ENCODE measurements at places on chromosomes 11 and 22.

DNA sequence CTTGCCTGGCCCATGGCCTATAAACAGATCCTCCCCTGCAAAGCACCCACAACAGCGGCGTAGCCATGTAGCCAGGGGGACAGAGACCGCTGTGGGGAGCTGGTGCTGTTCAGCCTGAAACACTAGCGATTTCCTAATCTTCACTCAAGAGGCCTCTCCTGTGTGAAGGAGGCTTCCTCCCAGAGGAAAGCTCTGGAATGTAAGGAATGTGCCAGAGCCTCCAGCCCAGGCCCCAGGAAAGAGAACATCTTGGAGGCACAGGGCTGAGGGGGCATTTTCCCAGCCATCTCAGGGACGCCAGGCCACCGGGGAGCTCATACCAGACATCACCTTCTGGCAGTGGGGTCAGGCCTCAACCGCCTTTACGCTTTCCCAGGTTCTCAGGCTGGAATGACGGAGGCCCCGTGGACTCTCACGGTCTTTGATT lies 24.0 kb downstream of the MIAT start:
- no peak for DNase-seq

DNA sequence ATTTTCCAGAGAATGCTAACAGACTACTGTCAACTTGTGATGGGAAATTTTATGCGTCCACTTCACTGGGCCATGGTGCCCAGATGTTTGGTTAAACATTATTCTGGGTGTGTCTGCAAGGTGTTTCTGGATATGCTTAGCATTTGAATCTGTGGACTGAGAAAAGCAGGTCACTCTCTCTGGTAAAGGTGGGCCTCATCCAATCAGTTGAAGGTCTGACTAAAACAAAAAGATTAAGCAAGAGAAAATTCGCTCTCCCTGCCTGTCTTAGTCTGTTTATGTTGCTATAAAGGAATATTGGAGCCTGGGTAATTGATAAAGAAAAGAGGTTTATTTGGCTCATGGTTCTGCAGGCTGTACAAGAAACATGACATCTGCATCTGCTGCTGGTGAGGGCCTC lies 32.1 kb upstream of the CD81 start:
- no peak for DNase-seq

DNA sequence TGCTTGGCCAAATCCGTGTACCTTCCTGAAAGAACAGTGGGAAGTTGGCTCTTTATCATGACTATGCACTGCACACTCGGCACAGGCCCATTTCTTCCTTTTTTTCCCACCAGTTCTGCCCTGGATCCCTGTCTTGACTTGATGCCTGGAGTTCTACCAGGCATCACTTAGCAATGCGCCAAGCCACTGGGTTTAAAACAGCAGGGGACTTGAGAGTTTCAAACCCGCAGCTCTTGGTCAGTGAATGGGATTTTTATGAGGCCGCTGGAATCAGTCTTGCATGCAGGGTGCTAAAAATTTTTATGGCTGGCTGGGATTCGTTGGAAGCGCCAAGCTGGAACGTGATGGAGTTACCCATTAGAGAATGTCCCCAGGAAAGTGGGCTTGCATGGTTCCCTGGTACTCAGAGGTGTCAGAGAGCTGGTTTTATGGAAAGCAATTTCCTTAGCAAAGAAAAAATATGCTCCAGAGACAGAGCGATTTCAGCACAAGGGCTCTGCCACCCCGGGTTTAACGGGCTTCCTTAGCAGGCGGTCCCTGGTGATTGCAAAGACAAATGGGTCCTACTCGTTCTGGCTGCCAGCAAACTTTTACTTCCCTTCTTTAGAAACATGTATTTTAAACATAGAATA lies 432.9 kb downstream of the TENM4 start:
- no peak for DNase-seq

DNA sequence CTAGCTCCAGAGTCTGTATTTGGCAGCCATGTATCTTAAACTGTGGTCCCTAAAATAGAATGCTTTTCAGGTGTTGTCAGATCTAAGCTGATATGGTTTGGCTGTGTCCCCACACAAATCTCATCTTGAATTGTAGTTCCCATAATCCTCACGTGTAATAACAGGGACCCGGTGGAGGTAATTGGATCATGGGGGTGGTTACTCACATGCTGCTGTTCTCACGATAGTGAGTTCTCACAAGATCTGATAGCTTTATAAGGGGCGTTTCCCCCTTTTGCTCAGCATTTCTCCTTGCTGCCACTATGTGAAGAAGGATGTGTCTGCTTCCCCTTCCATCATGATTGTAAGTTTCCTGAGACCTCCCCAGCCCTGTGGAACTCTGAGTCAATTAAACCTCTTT lies 199.9 kb upstream of the ISX start:
- no peak for DNase-seq

- DNase-seq, result no peak
Observed at GRCh38 chr11:39817241-39817640, 1642.2 kb downstream of the LRRC4C start.

- DNase-seq, result no peak
Observed at GRCh38 chr11:79963856-79964645, 523.2 kb upstream of the TENM4 start.

GRCh38 chr11:46308631-46309419 lies 31.4 kb downstream of the CREB3L1 start:
- DNase-seq, result no peak

- no peak for DNase-seq
Observed at GRCh38 chr11:80104191-80104590, 663.4 kb upstream of the TENM4 start.

DNA sequence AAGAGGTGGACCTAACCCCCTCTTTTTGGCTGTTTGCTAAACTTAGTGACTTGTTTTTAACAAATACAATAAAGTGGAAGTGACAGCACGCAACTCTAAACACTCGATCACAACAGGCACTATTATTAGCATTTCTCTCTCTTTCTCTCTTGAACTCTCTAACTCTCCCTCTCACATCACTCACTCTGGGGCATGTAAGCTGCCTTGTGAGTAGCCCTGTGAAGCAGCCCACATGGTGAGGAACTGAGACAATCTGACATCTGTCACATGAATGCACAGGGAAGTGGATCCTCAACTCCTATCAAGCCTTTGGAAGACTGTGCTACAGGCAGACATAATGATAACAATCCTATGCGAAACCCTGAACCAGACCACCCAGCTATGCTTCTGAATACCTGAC lies 609.0 kb upstream of the CNTN5 start:
- no peak for DNase-seq

GRCh38 chr11:86990031-86990430 lies 34.8 kb upstream of the FZD4 start:
- DNase-seq, result no peak

- DNase-seq, result no peak
Observed at GRCh38 chr11:17163736-17164135, 44.0 kb downstream of the PIK3C2A start.

- no peak for DNase-seq
Observed at GRCh38 chr22:45572444-45572843, 69.8 kb downstream of the FBLN1 start.

- no peak for DNase-seq
Observed at GRCh38 chr11:74341921-74342320, 30.5 kb upstream of the P4HA3 start.

DNA sequence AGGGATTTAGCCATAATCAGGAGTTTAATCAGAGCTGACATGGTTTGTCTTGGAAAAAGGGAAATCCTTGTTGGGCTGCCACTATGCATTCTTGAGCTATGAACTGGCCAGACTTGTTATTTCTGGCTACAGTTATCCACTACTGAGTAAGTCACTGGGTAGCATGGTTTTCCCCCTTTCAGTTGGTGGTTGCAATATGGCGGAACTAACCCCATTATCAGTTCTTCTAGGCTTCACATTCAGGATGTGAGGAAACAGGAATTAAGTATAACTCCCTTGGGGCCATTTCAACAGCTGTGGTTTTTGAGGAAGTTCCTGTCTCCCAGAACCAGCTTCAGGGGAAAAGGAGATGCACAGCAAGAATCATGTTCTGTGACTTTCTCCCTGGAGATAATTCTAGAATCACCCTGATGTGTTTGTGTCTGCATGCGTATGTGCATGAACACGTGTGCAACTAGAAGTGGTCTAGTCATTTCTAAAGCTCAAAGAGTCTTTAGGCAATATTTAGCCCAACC lies 103.0 kb upstream of the CD44 start:
- DNase-seq, result no peak

DNA sequence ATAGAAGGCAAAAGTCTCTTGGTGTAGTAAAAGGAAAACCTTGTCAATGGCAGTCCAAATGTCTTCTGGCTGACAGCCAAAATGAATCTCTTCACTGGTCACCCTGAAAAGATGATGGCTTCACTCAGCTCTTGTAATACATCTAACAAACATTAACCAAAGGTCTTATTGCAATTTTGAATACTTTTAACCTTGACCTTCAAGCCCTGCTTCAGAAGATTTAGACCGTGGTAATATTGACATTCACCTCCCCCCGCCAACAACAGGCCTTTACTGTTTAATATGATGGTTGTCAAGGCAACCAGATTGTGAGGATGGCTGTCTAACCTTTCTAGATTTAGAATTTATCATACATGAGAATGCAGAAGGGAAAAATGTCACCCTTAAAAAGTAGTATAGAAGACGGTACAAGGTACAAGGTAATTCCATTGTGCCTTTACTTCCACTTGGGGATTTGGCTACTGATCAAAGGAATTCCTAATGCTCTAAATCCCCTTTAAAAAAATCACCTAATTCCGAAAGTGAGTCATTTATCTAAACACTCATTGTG lies 342.3 kb downstream of the LARGE1 start:
- DNase-seq, result no peak

GRCh38 chr11:63682066-63683021 lies 1.0 kb downstream of the RTN3 start:
- no peak for DNase-seq

- no peak for DNase-seq
Observed at GRCh38 chr11:24470431-24470830, 26.4 kb upstream of the LUZP2 start.

GRCh38 chr22:31082606-31083376 lies 1.7 kb downstream of the SMTN start:
- peak; percentile 27 for DNase-seq

- no peak for DNase-seq
Observed at GRCh38 chr11:84437071-84437980, 1151.2 kb upstream of the CCDC90B start.

- no peak for DNase-seq
Observed at GRCh38 chr11:114168691-114169090, 109.2 kb downstream of the ZBTB16 start.

DNA sequence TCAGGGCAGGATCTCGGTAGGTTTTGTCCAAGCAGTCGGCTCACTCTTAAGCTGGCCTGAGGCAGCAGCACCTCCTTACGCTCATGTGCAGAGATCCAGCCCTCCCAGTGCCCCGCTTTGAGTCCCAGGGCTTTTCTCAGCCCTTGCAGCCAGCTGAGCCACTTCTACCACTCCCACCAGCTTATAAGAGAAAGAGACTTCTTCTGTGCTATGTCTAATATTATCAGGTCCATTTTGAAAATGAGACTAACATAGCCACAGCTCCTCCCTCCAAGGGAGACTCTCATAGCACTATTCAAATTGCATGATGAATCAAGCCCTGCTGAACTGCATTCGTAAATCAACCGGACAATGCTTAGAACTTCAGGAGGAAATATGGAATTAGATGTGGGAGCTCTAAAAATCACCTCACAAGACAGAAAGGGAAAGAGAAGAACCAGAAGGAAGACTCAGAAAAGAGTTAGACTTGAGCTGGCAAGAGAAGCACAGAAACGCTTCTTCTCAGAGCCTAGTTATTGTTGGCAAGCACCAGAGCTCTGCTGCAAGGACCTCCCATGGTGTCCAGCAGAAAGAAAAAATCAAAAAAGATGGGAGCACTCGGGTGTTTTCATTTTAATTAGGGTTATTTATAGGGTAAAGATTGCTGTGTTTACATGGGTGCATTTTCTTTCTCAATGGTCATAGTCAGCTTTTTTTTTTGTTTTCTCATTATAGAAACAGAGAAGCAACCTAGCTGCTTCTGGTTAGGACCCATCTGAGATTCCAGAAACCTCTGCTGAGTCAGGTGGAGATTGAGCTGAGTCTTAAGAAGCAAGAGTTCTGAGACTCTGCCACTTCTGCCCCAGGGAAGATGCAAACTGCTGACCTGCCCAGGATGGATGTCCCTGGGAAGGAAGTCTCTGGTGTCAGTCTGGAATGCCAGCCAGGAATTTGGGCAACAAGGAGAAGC lies 181.4 kb downstream of the ETS1 start:
- no peak for DNase-seq

DNA sequence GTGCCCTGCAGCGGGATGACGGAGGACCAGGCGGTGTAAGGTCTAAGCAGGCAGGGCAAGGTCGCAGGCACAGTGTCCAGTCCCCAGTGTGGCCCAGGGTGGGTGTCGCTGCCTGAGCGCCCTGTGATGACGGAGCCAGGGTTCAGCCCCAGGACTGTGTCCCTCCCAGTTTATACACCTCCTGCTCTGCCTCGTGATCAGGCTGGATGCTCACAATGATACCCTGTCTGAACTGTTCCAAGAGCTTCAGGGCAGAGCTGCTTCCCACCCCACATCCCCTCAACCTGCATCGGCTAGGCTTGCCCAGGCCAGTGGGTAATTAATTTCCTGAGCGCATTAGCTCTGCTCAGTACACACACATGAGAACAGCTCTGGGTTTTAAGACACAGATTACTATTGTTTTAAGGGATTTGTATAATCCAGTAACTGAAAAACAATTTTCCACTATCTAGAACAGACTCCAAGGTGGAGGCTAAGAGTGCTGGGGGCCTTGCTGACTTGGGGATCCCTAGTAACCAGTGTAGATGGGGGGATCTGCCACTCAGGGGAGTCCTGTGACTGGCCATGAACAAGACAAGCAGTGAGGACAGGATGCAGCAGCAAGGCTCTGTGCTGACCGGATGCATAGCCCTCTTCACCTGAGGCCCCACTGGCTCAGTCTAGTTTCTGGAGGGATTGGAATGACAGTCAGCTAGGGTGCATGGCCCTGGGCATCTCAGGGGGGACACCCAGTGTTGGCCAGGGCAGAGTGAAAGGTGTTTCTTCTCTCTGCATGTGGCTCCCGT lies 34.1 kb downstream of the GNAZ start:
- DNase-seq, result no peak

GRCh38 chr22:31954535-31955523 lies 10.5 kb downstream of the YWHAH start:
- no peak for DNase-seq

- DNase-seq, result no peak
Observed at GRCh38 chr11:31943056-31943780, 132.1 kb upstream of the PAX6 start.

GRCh38 chr11:35357923-35358322 lies 61.4 kb downstream of the SLC1A2 start:
- DNase-seq, result no peak

DNA sequence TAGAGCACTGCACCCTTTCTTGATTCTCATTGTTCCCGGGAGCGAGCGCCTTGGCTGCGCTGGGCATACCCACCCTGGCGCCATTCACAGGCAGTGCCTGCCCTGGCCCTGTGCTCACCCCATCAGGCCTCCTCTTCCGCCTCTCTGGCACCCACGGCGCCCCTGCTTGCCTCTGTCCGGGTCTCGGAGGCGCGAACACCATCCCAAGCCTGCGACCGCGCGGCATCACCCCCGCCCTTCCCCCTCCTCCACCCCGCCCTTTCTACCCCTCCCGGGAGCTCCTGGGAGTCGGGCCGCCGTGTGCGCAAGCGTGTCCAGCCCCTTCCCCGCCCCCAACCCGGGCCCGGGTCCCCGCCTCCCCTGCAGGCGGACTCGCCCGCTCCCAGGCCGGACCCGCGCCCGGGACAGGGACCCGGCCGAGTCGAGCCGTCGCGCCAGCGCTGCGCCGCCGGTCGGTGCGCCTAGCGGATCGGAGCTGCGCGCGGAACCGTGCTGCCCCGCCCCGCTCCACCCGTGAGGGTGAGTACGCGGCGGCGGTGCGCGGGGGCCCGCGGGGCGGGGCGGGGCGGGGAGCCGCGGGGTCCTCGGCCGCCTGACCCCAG lies at the start of gene ST3GAL4:
Gene ST3GAL4 (plus strand): TSS at position 363 of the 602 bp plus-strand sequence. CDS start 50,470 bp downstream, outside the sequence.
- peak; percentile 51 for DNase-seq
